ENCODE measurements at places on chromosomes 1 and 21.

- no peak for DNase-seq
Measured at GRCh38 chr21:21111309-21111920, 113.2 kb downstream of the NCAM2 start.

DNA sequence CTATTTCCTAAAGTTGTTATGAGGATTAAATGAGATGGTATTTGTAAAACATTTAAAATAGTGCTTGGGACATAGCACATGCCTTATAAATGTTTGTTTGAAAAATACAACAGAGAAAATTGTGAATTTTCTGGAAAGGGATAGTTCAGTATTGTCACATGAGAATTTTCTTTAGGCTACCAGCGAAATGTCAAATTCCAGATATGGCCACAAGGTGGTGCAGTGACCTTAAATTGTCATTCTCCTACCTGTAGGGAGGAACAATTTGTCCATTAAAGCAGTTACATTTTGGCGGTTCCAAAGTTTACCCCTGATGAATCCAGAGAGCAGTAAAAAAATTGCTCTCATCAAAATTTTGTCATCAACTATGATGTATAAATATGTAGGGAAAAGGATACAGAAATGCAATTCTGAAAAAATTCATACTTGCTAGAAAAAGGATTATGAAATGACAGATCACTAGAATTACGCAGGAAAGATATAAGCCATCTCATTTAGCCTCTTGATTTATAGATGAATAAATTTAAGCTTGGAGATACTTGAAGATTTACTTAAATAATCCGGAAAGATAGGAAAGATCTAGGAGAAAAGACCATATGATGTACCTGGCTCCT, 50.2 kb upstream of the TSHB start:
- no peak for DNase-seq

GRCh38 chr1:230517786-230518185, 91.7 kb upstream of the PGBD5 start:
- DNase-seq: no peak

DNA sequence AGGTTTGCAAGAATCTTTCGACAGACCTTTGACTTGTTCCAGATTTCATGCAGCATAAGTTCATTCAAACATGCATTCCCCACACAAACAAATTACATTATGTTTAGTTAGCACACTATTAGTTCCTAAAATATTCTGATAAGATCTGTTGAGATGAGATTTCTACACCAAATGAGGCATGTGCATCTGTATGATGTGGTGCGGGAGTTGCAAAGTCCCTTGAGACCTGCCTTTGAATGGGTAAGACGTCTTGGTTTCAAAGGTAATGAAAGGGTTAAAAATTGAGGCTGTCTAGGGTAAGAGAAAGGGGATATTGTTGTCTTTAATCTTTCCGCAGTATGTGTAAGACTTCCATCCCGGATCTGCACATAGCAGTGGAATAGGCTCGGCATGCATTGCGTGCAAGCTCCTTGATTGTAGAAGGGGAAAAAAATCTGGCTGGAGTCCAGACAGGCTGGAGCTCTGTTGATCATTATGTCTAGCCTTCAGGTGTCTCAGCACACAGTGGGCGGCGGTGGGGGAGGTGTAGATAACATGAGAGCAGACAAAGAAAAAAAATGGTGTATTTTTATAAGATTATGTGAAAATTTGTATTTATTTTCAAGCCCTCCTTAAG, 296.6 kb downstream of the PTPRC start:
- no peak for DNase-seq

GRCh38 chr1:168826269-168826668, 97.3 kb upstream of the DPT start:
- DNase-seq: no peak

- DNase-seq: no peak
Measured at GRCh38 chr1:63327417-63328054, 5.2 kb downstream of the FOXD3 start.

DNA sequence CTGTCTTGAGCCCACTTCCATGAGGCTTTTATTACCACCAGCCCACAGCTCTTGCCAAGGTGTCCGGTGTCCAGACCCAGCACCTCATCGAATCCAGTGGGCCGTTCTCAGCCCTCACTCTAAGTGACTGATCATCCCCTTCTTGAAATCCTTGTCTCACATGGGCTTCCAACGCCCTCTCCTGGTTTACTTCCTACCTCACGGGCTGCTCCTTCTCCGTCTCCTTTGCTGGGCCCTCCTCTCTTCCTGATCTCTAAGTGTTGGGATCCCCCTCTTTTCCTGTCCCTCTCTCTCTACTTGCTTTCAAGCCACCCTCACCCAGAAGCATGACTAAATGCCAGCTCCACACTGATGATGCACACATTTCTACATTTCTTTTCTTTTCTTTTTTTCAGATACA, 9.0 kb upstream of the RHBG start:
- no peak for DNase-seq

GRCh38 chr1:30406996-30407864, 316.2 kb downstream of the MATN1 start:
- DNase-seq: no peak

DNA sequence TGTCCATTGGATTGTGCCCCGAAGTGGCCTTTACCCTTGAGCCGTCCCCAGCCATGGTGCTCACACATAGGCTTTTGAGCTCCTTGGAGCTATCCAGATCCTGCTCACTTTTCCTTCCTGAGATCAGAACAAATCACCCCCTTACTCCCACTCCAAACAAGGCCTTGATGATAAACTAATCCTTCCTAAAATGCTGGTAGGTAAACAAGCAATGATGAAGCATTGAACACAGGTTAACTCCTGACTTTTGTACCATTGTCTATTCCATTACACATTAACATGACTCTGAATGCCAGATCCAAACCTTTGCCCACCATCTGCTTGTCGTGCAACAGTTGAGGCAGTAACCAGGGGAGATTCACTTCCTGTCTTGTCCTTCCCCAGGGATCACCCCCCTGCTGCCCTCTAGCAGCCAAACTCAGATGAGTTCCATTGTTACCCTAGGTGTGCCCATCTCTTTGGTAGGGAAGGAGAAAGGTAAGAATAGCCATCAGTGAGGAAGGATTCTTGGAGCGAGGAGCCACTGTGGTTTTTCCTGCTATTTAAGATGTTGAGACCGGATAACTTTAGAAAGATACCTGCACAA, 79.5 kb upstream of the DNAJC6 start:
- DNase-seq: no peak

DNA sequence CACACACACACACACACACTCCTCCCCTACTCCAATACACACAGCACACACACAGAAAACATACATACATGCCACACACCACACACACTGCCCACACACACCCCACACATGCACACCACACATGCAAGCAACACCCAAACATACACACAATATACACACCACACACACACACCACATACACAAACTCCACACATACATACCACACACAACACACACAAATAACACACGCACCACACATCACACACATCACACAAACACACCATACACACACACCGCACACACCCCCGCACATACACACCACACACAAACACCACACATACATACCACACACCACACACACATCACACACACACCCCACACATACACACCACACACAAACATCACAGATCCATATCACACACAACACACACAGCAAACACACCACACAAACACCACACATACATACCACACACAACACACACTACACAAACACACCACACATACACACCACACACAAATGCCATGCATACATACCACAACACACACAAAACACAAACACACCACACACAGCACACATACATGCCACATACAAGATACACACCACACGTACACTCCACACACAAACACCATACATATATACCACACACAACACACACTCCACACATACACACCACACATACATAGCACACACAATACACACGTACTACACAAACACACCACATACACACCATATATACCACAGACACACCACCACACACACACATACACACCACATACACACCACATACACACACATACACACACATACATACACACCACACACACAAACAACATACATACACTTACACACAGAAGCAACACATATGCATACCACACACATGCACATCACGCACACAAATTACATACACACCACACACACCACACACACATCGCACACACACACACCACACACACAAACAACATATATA, 932 bp upstream of the RAB7B start:
- no peak for DNase-seq

DNA sequence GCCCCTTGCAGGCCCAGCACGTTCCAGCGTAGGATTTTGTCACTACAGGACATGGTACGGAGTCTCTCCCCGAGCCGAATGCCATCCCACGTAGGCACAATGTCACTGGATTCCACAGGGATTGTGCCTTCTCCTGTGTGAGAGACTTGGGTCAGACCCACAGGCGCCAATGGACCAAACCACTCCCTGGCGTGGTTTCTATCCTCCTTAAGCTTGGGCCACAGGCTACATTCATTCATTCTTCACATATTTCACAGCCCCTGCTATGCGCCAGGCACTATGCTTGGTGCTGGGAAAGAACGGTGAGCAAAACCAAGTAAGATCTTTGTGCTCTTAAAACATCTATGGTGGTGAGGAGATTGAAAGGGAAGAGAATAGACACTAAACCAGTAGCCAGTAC, 18.7 kb downstream of the CHRNB2 start:
- DNase-seq: no peak

- DNase-seq: no peak
Measured at GRCh38 chr1:63675420-63675931, 82.3 kb downstream of the PGM1 start.

- DNase-seq: no peak
Measured at GRCh38 chr1:40703316-40703715, 11.8 kb downstream of the NFYC start.

GRCh38 chr1:29785554-29785953, 549.2 kb downstream of the PTPRU start:
- no peak for DNase-seq

DNA sequence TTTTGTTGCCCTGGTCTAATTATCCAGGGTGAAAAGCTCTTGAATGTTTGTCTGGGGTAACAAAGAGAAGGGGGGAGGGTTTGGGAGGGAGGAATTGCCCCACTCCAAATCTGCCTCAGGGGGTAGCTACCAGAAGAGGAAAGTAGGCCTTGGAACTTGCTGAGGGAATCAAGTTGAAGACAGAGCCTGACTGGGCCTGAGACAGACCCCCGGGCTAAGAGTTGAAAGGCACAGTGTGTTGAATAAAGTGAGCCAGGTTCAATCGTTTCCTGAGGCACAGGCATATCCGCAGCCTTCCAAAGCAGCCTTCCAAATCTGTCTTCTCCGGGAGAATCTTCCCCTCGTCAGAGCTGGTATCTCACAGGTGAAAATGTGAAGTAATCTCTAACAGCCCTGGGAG, 96.6 kb downstream of the LRIG2 start:
- no peak for DNase-seq

DNA sequence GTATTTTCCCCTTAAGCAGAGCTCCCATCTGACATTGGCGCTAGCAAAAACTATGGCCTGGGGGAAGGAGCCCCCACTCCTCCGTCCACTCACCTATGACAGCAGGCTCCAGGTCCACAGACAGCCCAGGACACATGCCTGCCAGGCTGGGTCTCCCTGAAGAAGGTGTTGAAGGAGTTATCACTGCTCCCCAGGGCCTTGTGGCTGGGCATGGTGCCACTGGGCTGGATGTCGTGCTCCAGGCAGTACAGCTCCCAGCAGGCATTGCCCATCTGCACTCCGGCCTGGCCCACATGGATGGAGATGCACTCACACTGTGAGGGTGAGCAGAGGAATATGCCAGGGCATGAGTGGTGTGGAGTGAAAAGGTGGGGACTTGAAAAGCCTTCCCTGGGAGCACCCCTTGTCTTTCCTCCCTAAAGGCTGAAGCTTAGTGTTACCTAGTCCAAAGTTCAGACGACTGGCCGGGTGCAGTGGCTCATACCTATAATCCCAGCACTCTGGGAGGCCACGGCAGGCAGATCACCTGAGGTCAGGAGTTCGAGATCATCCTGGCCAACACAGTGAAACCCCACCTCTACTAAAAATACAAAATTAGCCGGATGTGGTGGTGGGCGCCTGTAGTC, 30.0 kb downstream of the RABIF start:
- no peak for DNase-seq

- DNase-seq: no peak
Measured at GRCh38 chr1:229989591-229990248, 77.3 kb upstream of the GALNT2 start.

DNA sequence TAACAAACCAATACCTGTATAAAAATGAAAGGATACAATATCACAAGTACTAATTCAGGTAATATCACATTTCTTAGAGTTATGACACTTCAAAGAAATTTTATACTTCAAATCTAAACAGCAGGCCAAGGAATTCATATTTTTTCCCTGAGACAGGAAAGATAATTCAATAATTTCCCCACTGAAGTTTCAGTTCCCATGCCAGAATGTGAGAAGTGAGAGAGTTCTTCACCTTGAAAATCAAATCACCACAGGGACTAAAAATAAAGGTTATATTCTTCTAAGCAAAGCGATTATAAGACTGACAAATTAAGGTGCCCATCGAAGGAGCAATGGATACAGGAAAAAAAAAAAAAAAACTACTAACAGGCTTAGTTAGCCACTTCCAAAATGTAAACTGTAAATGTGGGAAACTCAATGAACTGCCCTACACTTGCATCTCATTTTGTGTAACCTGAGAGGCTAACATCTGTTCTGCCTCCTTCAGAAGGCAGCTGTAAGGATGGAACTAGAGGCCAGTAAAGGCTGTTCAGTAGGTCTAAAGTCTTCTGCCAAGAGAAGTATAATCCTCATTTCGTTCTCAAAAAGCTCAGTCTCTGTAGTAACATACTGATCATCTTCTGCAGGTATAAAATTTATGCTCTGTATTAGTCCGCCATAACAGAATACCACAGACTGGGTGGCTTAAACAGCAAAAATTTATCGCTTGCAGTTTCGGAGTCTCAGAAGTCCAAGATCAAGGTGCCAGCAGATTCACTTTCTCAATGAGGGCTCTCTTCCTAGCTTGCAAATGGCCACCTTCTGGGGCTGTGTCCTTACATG, 127.8 kb downstream of the RERE start:
- DNase-seq: no peak

DNA sequence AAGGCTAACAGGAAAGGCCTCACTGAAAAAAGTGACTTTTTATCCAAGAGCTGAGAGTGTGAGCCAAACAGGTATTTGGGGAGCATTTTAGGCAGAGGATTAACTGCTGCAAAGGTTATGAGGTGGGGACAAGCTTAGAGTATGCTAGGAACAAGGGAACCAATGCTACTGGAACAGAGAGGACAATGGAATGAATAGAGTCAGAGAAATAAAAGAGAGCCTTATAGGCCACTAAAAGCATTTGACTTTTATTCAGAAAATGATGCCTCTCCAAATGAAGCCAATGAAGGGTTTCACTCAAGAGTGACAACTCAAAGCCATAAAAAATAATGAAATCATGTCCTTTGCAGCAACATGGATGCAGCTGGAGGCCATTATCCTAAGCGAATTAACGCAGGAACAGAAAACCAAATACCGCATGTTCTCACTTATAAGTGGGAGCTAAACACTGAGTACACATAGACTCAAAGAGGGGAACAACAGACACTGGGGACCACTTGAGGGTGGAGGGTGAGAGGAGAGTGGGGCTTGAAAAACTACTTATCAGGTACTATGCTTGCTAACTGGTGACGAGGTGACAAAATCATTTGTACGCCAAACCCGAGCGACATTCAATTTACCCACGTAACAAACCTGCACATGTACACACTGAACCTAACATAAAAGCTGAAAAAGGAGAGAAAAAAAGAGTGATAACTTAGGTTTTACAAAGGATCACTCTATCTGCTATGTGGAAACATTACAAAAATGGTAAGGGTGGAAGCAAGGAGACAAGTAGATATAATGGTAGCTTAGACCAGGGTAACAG, 11.1 kb downstream of the PTP4A2 start:
- DNase-seq: no peak
